ENCODE measurements at places on chromosomes 2 and 18. TPM values are rescaled to one million over a fixed set of nuclear protein-coding genes. Genes with fewer than 3 reads are reported as not detected.

GRCh38 chr18:78675231-78675630 is 304.4 kb upstream of the SALL3 start:
- H3K36me3 ChIP-seq, result no peaks in the 10 kb centered on the region
- no peaks in the 10 kb centered on the region for H3K27me3 ChIP-seq
- no peaks in the 10 kb centered on the region for H3K4me1 ChIP-seq
- H3K27ac ChIP-seq, result no peak overlapping the region

DNA sequence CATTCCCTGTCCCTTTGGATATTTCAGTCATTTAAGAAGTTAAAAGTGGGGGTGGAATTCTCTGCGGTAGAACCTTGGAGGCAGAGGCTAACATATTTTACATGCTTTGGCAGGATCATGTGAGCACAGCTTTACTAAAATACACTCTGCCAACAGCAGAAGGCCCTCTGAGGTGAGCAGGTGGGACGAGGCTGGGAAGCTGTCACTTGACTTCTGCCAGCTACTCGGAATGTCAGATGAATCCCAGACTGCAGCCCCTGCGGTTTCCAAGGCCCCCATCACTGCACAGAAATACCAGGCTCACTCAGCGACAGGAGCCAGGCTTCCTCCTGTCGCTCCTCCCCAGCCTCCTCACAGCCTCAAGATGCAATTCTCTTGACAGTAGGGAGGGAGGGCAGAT is 220.9 kb upstream of the REV1 start:
- H3K27me3 ChIP-seq, result peaks cover 3% of the 10 kb centered on the region
- H3K4me1 ChIP-seq, result no peaks in the 10 kb centered on the region
- no peak overlapping the region for H3K4me3 ChIP-seq
- H3K27ac ChIP-seq, result no peak overlapping the region

GRCh38 chr2:30362468-30363081 is 84.5 kb upstream of the LCLAT1 start:
- H3K27me3 ChIP-seq, result no peaks in the 10 kb centered on the region
- no peak overlapping the region for H3K27ac ChIP-seq
- H3K4me1 ChIP-seq, result no peaks in the 10 kb centered on the region
- H3K4me3 ChIP-seq, result no peak overlapping the region
- DNase-seq, result no peak
- H3K36me3 ChIP-seq, result no peaks in the 10 kb centered on the region

Gene CXCR2
- polyA plus RNA-seq, result 0.12 TPM

GRCh38 chr2:207937823-207938222 is 87.5 kb downstream of the PLEKHM3 start:
- DNase-seq, result no peak
- H3K27ac ChIP-seq, result no peak overlapping the region
- no peak overlapping the region for H3K4me3 ChIP-seq
- H3K27me3 ChIP-seq, result no peaks in the 10 kb centered on the region

Gene SH3YL1
- polyA plus RNA-seq, result 119 TPM

GRCh38 chr18:76348267-76349066 is 146.6 kb downstream of the ZNF516 start:
- H3K4me3 ChIP-seq, result no peak overlapping the region
- no peaks in the 10 kb centered on the region for H3K27me3 ChIP-seq
- H3K27ac ChIP-seq, result no peak overlapping the region
- H3K36me3 ChIP-seq, result no peaks in the 10 kb centered on the region

Gene TNS1
- polyA plus RNA-seq, result 26.8 TPM

Gene COLEC11
- 1.5 TPM for polyA plus RNA-seq
